Activated CD4-positive, alpha-beta T cell treated with anti-CD3 and anti-CD28 coated beads for 1 hour (primary cell): ENCODE measurements at places on chromosomes 12 and 14.

GRCh38 chr14:69665631-69666030 lies 54.2 kb downstream of the SUSD6 start:
- DNase-seq = no peak

GRCh38 chr12:97552410-97553121 lies 90.0 kb downstream of the RMST start:
- no peak for DNase-seq

DNA sequence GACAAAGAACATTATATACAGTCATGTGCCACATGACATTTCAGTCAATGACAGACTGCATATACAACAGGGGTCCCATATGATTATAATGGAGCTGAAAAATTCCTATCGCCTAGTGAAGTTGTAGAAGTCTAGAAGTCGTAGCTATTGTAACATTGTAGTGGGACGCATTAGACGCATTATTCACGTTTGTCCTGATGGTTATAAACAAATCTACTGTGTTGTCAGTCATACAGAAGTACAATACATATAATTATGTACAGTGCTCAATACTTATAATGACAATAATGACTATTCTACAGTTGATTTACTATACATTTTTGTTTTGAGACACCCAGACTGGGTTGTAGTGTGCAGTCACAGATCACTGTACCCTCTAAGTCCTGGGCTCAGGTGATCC lies 64.1 kb upstream of the AP4S1 start:
- DNase-seq = no peak

DNA sequence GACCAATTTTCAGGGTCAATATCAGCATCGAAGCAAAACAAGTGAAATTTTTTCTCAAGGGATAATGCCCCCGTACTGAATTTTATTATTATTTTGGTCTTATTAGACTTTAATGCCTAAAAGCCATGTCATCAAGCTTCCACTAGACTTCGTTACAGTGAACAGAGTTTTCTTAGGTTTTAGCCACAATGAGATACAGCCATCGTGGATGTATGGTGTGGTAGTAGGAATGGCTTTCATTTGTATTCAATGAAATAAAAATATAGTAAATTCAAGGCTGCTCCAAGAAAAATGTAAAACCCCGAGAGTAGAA lies 11.7 kb downstream of the TAOK3 start:
- no peak for DNase-seq

DNA sequence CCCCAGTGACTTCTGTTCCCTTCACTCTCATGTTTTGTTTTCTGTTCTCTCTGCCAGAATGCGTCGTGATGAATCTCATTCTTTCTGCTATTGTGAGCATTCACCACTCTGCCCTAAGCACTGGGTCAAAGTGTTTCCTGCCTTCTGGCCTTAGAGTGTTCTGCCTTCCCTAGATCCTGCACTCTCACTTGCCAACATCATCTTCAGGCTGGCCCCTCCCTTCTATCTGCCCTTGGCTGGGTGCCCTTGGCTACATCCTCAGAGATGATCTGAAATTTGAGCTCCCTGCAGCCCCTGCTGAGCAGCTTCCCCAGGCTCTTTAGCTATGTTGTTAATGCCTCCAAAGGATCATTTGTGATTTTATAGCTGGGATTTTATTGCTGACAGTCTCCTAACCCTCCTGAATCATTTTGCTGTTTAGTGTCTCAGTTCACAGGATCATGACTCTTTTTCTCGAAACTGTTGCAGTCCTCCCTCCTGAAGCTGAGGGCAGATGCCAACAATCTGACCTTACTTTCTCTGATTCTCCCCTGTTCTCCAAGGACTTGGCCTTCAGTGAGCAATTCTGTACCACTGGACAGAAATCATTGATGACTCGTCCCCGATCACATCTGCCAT lies 4.5 kb downstream of the DHRS2 start:
- DNase-seq = no peak
